Thoracic aorta (tissue), 2 donors: ENCODE measurements at places on chromosomes 3 and 15. TPM values are rescaled to one million over a fixed set of nuclear protein-coding genes. Genes with fewer than 3 reads are reported as not detected.

GRCh38 chr3:103393395-103394186 is 958.8 kb downstream of the ZPLD1 start:
- DNase-seq, result no peak

- DNase-seq, result no peak
Measured at GRCh38 chr3:74089814-74090213, 465.1 kb upstream of the PDZRN3 start.

Gene C3orf18
- 19.0 TPM for total RNA-seq

- no peak for DNase-seq
Measured at GRCh38 chr3:38826001-38826400, 10.0 kb upstream of the SCN10A start.

- DNase-seq, result no peak
Measured at GRCh38 chr3:196222876-196223595, 6.7 kb downstream of the SLC51A start.

DNA sequence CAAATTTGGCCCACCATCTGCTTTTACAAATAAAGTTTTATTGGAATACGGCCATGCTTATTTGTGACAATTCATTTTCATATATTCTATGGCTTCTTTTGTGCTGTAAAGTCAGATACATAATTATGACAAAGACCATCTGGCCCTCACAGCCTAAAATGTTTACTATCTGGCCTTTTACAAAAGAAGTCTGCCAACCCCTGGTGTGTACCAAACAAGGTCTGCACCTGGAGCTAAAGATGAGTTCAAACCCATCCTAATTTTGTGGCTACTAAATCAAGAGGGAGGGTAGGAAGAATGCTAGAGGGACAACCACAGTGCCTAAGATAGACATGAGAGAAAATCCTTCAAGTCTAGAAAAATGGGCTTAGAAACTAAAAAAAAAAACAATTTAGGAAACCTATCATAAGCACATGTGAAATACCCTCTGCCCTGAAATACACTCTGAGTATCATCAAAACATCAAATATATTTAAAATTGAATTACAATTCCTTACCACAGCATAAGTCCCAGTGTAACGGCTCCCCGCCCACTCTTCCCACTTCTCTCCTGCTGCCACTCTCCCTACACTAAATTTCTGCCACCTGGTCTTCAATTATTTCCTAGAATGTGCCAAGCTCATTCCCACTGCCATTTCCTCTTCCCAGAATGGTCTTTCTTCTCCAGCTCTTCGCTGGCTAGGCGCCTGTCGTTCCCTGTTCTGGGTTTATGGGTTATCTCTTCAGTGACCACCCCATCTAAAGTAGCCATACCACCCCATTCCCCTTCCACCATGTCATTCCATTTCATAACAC is 950.7 kb upstream of the CFAP20DC start:
- DNase-seq, result no peak
